ENCODE measurements at places on chromosomes 12 and 14.

DNA sequence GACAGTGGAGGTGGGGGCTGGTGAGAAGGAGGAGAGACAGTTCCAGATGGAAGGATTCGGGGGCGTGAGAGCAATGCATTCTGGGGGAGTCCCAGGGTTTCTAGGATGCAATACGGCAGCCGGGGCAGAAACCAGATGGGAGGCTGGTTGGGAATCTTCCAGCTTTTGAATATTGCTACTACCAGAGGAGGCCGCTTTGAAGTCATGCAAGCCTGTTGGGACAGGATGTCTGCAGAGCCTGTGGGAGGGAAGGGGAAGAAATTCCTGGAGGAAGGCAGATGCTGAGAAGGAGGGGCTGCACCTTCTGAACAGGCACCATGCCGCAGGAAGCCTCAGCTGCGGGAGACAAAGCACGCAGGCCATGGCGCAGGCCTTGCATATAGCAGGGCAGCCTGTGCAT, 105.4 kb downstream of the APAF1 start:
- no peak for DNase-seq

DNA sequence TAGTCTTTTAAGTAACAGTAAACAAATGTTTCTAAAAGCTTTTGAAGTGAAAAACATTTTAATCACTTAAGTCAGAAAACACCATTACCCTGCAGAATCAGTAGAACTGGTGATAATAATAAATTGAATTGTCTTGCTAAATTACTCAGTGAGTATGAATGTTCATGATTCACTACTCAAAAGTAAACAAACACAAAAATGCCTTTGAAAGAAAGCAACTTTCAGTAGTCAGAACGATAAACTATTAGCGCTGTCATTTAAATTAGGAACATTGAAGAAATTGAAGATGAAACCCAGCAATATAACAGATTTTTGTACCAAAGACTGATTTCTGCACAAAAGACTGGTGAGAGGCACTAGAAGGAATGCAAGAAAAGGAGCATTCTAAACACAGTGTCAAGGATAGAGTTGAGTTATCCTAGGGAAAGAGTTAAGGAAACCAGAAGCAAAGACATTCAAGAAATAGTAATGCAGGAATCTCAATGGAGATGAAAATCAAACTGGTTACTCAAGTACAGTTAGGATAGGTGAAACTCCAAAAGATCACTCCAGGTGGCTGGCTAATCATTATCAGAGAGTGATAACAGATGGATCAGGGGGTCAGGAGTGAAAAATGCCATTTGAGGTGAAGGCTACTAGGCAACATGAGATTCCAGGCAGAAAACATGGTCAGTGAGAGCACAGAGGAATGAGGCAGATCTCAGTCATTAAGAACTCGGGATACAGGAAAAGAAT, 77.4 kb upstream of the ALG10 start:
- no peak for DNase-seq

GRCh38 chr12:96103067-96103644, 67.8 kb upstream of the LTA4H start:
- DNase-seq: no peak

DNA sequence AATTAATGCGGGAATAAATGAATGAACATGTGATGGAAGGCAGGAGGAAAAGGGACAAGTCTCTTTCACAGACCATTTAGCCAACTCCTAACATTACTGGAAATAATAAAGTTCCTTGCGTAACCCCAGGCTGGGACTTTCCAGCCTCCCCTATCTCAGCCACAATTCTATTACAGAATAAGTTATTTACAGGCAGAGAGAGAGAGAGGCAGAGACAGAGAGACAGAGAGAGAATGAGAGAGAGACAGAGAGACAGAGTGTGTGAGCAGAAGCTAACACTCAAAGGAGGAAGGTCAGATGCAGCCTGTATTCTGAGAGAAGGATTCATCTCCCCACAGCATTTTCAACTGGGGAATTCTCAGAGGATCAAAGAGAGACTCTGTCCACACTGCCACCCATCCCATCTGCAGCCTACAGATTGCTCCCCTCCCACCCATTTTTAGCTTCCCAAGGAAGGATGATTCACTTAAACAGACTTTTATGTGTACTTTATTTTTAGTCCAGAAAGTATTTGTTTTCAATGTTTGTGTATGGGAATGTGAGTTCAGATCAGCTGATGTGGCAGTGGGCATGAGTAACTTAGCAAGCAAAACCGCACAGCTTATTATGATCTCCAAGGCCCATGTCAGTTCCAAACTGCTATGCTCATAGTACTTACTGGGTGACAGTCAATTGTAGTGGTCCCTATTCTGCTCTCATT, 165.7 kb downstream of the CAND1 start:
- no peak for DNase-seq

GRCh38 chr12:70553391-70553859, 83.8 kb downstream of the PTPRB start:
- DNase-seq: no peak
